ENCODE measurements at places on chromosomes 5 and 9. TPM values are rescaled to one million over a fixed set of nuclear protein-coding genes. Genes with fewer than 3 reads are reported as not detected.
A peak's percentile ranks its signal among the peaks of the same experiment; 100 is the strongest.

- H3K27me3 ChIP-seq, result peaks cover 28% of the 10 kb centered on the region
- peaks cover 35% of the 10 kb centered on the region for H3K4me1 ChIP-seq
- H3K36me3 ChIP-seq, result no peaks in the 10 kb centered on the region
- peak overlapping the region; percentile 30 for H3K4me3 ChIP-seq
- no peak for DNase-seq
- H3K27ac ChIP-seq, result peak overlapping the region; percentile 50
These were observed 60.9 kb downstream of the CXXC5 start for GRCh38 chr5:139708877-139709581.

DNA sequence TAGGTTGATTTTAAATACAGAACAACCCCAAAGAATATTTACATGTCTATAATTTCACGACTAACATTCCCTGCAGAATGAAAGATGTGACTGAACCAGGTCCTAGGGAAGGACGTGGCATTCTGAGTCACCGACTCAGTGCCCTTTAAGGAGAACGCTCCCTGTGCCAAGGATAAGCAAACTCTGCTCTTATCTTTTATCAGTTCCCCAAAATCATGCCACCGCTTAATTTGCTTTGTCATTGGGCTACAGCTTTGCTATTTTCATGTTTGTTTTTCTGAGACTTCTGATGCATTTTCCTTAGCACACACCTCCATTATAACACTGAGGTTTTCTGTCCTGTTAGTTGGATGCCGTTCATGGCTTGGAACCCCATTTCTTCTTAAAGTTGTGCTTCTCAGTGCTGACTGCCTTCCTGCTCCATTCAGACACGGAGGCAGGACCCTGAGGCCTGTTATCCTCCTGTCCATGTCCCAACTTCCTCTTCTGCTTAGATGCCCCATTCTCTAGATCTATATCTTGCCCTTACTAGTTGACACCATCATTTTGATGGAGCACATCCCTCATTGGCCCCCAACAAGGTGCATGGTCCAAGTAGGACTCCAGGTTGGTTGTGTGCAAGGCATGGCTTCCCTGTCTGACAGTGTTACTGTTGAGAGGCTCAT is 11.2 kb upstream of the SEMA4D start:
- H3K27me3 ChIP-seq, result no peaks in the 10 kb centered on the region
- no peak overlapping the region for H3K4me3 ChIP-seq
- H3K27ac ChIP-seq, result no peak overlapping the region
- no peaks in the 10 kb centered on the region for H3K4me1 ChIP-seq
- H3K36me3 ChIP-seq, result no peaks in the 10 kb centered on the region
- DNase-seq, result no peak

DNA sequence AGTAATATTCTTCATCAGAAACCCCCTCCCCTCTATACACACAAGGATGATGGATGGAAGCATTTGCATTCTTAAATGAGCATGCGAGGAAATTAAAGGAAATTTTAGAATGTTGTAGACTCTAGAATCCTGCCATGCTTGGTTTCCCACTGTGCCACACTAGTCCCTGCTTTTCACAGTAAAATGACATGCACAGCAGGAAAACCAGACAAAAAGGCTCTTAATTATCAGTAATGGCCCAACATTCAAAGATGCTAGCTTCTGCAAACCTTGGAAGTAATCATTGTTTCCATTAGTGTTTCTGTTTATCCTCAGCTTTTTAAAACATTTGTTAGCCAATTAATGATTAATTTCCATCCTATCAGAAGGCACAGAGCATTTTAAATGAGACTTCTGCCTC is 255.8 kb downstream of the SLCO4C1 start:
- no peak for DNase-seq
- no peaks in the 10 kb centered on the region for H3K4me1 ChIP-seq
- H3K36me3 ChIP-seq, result no peaks in the 10 kb centered on the region
- no peak overlapping the region for H3K4me3 ChIP-seq
- H3K27me3 ChIP-seq, result no peaks in the 10 kb centered on the region

- H3K4me1 ChIP-seq, result no peaks in the 10 kb centered on the region
- no peaks in the 10 kb centered on the region for H3K27me3 ChIP-seq
- no peak overlapping the region for H3K27ac ChIP-seq
- H3K36me3 ChIP-seq, result no peaks in the 10 kb centered on the region
- no peak overlapping the region for H3K4me3 ChIP-seq
- no peak for DNase-seq
These were observed 101.1 kb downstream of the APBA1 start for GRCh38 chr9:69571032-69571431.

LIX1 gene
- 0.54 TPM for total RNA-seq

BARHL1 gene
- not detected for total RNA-seq

DNA sequence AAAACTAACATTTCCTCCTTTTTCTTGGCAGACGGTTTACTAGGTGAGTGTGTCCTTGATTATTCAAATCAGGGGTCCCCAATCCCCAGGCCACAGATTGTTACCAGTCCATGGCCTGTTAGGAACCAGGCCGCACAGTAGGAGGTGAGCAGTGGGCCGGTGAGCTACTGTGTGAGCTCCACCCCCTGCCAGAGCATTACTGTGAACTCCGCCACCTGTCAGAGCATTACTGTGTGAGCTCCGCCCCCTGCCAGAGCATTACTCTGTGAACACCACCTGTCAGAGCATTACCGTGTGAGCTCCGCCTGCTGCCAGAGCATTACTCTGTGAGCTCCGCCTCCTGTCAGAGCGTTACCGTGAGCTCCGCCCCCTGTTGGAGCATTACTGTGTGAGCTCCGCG is 14.3 kb upstream of the PDCD6 start:
- peaks cover 31% of the 10 kb centered on the region for H3K36me3 ChIP-seq
- no peak overlapping the region for H3K4me3 ChIP-seq
- H3K27ac ChIP-seq, result no peak overlapping the region
- H3K4me1 ChIP-seq, result peaks cover 5% of the 10 kb centered on the region

DNA sequence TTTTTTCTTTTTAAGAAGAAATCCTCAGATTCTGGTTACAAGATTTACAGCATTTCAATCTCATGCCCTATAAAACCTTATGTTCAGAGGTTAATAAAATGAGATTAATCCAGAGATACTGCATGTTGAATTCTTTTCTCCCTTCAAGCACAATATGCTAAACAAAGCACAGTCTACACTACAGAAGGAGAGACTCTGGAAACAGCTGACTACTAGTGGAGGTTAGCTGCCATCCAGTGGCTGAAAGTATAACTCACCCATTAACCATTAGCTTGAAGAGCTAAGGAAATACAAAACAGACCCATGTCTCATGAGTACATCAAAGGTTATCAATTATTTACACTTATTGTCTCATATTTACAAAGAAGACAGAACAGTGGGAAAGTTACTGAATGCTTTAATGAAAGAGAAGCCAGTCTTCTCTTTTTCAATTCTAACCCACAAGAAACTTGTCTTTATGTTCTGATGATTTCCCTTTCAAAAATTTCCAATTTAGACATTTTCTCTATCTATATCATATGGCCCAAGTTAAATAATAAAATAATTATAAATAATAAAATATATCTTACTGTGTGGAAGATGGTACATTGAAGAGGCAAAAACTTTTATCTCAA is 12.7 kb upstream of the DNAH5 start:
- DNase-seq, result no peak
- no peak overlapping the region for H3K4me3 ChIP-seq
- no peaks in the 10 kb centered on the region for H3K4me1 ChIP-seq
- H3K27me3 ChIP-seq, result no peaks in the 10 kb centered on the region

GRCh38 chr5:425714-426113 is 17.3 kb upstream of the EXOC3 start:
- H3K36me3 ChIP-seq, result no peaks in the 10 kb centered on the region
- no peak overlapping the region for H3K4me3 ChIP-seq
- no peaks in the 10 kb centered on the region for H3K27me3 ChIP-seq
- no peak overlapping the region for H3K27ac ChIP-seq

GRCh38 chr5:175383350-175383749 is 60.6 kb downstream of the DRD1 start:
- no peak for DNase-seq
- no peaks in the 10 kb centered on the region for H3K36me3 ChIP-seq
- no peaks in the 10 kb centered on the region for H3K27me3 ChIP-seq
- H3K4me3 ChIP-seq, result no peak overlapping the region

CDC20B gene
- total RNA-seq, result 3.1 TPM

GRCh38 chr9:134220311-134220710 is 55.9 kb upstream of the RNU6ATAC start:
- no peak for DNase-seq
- H3K27ac ChIP-seq, result no peak overlapping the region

LCN1 gene
- total RNA-seq, result not detected

GRIA1 gene
- 8.5 TPM for total RNA-seq

GRCh38 chr9:135971892-135972291 is 10.7 kb upstream of the UBAC1 start:
- H3K36me3 ChIP-seq, result no peaks in the 10 kb centered on the region
- DNase-seq, result peak; percentile 78
- H3K4me3 ChIP-seq, result no peak overlapping the region
- H3K27ac ChIP-seq, result no peak overlapping the region
- H3K27me3 ChIP-seq, result no peaks in the 10 kb centered on the region

- no peak overlapping the region for H3K4me3 ChIP-seq
- no peak overlapping the region for H3K27ac ChIP-seq
- no peak for DNase-seq
- H3K4me1 ChIP-seq, result no peaks in the 10 kb centered on the region
These were observed 98.1 kb upstream of the TAS2R1 start for GRCh38 chr5:9728261-9728660.

SPINK1 gene
- 14.3 TPM for total RNA-seq

DNA sequence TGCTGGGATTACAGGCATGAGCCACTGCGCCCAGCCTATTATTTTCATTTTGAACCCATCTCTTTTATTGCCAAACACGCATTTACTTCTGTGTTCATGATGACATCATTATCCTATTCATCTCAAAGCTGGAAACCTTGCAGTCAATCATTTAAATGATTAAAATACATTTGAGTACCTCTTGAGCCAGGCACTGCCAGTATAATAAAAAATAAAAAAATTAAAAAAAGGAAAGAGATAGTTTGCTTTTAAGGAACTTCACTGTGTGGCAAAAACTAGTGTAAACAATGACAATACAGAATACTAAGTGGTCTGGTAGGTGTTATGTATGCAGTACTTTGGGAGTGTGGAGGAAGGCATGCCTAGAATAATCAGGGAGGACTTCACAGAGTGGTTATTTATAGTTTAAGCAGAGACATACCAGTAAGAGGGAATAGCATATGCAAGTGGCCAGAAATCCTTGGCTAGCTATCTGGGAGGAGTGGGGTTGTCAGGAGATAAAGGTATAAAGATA is 8.6 kb downstream of the NSD1 start:
- H3K4me3 ChIP-seq, result no peak overlapping the region
- H3K27ac ChIP-seq, result no peak overlapping the region
- no peak for DNase-seq
- H3K27me3 ChIP-seq, result no peaks in the 10 kb centered on the region
- peaks cover 33% of the 10 kb centered on the region for H3K4me1 ChIP-seq

PRUNE2 gene
- 9.5 TPM for total RNA-seq
